ENCODE measurements at places on chromosomes 7 and 10.
A peak's percentile ranks its signal among the peaks of the same experiment; 100 is the strongest.

DNA sequence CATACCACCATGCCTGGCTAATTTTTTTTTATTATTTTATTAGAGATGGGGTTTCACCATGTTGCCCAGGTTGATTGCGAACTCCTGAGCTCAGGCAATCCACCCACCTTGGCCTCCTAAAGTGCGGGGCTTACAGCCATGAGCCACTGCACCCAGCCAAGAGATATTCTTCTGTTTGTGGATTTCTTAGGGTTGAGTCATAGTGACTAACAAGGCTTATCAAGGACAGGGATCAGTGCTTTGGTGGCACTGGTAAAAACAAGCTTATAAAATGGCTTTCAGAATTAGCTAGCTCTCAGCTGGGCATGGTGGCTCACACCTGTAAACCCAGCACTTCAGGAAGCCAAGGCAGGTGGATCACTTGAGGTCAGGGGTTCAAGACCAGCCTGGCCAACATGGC lies 122.4 kb downstream of the ZNF248 start:
- DNase-seq: no peak

GRCh38 chr7:130899638-130900401 lies 165.8 kb upstream of the KLF14 start:
- DNase-seq: no peak

DNA sequence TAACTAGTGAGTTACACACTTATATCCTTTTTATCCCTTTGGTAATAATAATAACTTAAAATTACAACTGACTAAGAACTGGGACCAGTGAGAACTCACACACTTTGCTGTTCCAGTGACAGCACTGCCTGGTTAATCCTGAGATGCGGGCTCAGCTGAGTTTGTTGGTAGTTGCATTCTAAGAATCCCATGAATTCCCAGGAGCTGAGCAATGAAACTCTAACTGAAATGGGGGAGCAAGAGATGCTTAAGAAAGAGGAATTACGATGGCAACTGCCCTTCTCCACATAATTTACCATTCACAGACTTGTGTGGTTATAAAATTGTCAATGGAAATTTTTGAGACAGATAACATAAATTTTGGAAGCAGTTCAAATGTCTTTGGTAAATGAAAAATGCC lies 659.4 kb downstream of the MAGI2 start:
- no peak for DNase-seq

GRCh38 chr7:130288829-130289228 lies 4.1 kb upstream of the CPA4 start:
- DNase-seq: no peak

DNA sequence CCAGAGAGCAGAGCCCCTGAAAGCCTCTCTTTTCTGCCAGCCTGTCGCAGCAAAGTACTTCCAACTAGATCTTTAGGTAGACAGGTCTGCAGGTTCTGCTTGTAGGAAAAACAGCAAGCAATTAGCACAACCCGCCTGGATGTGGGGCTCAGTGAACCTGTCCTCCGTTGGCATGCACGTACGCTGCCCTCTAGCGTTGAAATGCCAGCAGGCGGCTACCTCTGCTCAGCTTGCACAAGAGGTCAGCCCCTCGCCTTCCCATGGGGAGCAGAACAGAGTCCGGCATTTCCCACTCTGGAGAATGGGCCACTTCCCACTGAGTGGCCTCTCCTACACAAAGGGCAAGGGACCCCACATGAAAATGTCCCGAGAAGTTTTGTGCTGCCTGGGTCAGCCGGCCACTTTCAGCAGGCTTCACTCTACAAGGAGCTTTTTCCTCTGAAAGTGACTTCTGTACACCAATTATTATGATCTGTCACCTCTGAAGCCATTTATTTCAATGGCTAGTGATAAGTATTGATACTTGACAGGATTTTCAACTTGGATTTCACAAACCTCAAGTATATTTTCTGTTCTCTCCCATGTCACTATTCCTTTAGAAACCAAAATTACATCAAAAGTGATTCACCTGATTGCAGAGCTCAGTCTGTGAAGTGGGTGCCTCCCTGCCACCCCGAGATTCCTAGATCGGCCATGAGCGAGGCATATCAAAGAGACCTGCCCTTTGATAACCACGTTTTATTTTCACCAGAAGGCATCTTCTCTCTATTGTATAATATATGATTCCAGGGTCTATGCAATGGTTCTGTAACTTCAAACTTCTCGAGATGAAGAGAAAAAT lies 56.7 kb downstream of the JCAD start:
- DNase-seq: peak; percentile 61

DNA sequence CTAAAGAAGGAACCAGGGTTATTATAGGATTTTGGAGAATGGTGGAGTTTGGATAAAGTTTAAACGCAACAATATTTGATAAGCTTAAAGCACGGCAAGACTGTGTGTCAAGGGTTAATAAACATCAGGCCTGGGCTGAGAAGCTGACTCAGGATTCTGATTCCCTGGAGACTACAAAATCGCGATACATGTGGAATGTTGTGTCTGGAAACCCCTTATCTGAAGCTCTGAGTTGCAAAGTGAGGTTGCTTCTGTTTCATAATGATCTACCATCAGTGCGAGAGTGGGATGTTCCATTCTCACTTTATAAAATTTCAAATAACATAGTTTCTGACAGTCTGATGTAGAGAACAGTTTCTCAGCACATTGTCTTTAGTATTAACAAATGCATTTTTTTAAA lies 7.8 kb downstream of the C1GALT1 start:
- no peak for DNase-seq

DNA sequence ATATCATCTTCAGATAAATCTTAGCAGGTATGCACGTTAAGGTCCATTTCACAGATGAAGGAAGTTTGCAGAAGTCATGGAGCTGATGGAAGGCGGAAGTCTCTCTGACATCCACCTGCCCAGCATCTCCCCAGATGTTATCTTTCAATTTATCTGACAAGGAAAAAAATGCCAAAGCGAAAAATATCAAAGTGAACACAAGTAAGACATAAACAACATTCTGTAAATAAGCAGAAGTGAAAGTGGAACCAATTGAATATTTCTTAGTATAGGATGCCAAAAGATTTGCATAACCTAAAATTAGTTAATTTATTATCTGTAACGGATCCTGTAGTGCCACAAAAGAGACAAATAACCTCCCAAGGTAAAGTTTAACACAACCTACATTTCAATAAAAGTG lies 73.6 kb upstream of the NEBL start:
- DNase-seq: no peak

DNA sequence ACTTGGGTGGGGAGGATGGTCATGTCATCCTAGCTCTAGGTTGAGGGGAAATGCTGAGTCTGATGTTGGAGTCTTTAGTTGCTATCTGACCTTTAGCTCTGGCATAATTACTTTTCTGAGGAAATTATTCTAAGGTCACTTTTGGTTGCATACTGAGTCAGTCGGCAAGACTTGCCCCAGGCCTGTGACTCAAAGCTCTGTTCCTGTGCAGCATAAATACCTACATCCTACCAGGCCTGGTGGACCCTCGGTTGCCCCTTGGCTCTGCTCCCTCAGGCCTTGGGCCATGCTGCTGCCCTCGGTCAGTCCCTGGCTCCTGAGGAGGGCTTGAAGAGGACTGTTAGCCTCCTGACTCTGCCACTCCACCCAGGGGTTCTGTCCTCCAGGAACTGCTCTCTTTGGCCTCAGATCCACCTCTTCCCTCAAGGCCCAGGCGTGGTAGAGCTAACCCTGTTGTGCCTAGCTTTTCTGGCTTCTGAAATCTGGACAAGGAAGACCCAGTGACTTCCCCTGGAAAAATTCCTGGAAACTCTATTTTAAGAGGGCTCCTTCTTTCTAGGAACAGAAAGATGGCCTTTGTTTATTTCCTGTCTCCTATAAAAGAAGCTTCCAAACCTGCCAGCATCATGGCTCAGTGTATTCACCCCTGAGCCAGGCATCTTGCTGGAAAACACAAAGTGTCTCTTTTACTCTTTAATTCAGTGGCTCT lies 71.2 kb downstream of the TMEM178B start:
- DNase-seq: no peak

DNA sequence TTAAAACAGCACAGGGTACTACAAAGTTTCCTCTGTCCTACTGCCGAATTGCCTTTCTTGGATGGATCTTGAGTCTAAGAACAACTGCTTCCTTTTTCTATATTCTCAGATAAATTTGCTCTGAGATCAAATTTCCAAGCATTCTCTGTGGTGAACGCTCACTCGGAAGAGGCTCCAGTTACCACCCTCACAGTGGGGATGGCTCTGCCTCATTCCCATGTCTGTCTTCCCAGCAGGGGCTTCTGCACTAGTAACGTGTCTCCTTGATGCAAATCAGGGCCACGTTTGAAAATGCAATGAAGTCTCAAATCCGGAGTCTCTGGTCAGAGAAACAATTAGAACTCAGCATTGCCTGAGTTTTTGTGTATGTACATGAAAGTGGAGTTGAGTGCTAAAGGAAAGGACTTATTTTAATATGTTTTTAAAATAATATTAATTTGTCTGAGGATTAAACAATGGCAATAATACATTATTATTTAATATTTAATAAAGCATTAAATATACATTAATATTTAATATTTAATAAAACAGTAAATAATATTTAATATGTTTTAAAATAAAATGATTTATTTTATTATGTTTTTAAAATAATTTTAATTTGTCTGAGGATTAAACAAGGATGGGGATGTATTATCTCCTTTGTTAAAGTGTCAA lies 61.8 kb downstream of the INHBA start:
- no peak for DNase-seq

DNA sequence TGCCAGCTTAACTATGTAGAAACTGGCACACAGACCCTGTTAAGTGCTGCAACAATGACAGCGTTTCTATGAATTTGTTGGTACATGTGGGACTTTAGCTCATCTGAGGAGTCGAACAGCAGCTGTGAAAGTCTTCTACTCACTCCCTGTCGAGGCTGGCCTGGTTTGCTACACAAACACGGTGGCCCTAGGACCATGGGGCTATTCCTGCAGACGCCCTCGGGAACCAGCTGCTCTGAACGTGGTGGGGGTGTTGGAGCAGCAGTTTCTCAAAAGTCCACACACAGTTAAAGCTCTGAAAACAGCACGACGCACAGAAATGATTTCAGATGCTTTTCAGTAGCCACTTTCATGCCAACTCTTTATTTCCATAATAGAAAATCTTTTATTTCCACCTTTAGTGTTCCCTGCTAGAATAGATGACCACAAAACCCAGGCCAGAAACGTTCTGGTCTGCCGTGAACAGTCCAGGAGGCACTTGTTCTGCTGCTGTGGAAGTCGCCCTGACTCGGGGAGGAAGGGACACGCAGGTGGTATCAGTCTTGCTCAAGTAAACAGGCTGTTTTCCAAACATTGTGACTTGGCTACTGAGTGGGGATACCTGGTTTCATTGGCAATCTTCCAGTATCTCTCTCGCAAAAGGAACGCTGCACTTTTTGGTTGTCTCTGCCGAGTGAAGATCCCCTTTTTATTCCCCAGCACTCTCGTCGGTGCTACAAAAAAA lies 21.5 kb downstream of the GUSB start:
- DNase-seq: no peak

- DNase-seq: no peak
Measured at GRCh38 chr10:24425151-24425550, 216.2 kb downstream of the KIAA1217 start.

DNA sequence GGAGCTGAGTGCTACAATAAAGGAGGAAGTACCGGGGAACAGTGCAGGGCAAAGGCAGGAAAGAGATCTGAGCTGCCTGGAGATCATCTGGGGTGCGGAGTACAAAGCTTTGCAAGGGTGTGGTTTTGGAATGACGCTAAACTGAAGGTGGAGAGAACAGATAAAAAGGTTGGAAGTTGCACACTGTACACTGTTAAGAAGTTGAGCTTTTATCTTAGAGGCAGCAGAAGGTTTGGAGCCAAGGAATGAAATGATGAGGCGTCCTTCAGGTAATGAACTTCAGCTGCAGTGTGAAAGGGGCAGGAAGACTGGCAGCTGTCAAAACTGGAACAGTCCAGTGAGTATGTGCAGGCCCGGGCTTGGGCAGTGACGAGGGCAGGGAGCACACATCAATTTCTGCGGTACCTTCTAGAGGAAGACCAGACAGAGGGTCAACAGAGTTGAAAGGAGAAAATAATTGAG lies 7.2 kb upstream of the ANKRD61 start:
- no peak for DNase-seq

DNA sequence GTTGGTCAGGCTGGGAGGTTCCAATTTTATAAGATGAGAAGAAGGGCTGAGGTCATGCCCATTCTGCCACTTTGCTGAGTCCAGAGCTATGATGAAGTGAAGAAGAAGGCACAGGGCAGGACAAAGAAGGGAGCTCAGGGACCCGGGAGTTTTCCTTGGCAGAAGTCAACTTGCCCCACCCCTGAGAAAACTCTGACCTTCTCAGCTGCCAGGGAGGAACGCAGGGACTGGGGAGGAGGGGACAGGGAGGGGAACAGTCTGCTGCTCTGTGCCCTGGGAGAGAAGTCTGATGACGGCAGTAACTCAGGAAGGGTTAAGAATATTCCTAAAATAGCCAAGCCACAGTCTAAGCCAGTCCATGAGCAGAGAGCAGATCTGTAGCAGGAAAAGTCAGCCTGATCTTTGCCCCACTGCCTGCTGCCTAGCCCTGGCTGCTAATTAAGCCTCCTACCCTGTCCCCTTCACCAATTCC lies 11.7 kb downstream of the ADIRF start:
- DNase-seq: no peak

GRCh38 chr10:112356686-112357085 lies 17.2 kb upstream of the ACSL5 start:
- DNase-seq: no peak

GRCh38 chr7:93535616-93536015 lies 38.9 kb downstream of the CALCR start:
- no peak for DNase-seq

- no peak for DNase-seq
Measured at GRCh38 chr7:106964466-106964865, 80.0 kb upstream of the PRKAR2B start.

DNA sequence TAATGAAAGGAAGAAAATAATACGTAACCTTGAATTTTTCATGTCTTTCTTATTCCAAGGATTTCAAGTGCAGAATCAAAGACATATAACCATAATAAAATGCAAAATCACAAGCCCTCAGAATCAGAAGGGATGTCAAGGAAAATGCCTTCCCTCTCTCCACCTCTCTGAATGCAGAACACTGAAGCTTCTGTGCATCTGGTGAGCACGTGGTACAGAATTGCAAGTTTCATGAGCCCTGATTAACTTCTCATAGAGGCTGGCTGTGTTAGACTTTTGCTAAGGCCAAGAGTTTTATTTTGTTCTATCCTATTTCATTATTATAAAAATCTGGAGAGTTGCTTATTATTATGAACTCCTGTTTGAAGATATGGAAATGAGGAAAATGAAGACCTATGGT lies 533.7 kb upstream of the POM121L12 start:
- DNase-seq: no peak

GRCh38 chr7:20220921-20221547 lies 3.9 kb upstream of the MACC1 start:
- DNase-seq: no peak

- no peak for DNase-seq
Measured at GRCh38 chr7:80498481-80499349, 13.1 kb downstream of the GNAT3 start.

- DNase-seq: no peak
Measured at GRCh38 chr10:6892864-6893263, 312.8 kb upstream of the PRKCQ start.

GRCh38 chr7:128912281-128912680 lies 1.8 kb upstream of the KCP start:
- no peak for DNase-seq

GRCh38 chr7:14303536-14303935 lies 314.1 kb upstream of the ETV1 start:
- DNase-seq: no peak

Data from stimulated activated CD4-positive, alpha-beta T cell treated with anti-CD3 and anti-CD28 coated beads, Interleukin-2, amount 100 ng/mL, for 24 hours (primary cell).